ENCODE measurements at places on chromosomes 7 and 10.

GRCh38 chr10:25604591-25604990 lies 329.4 kb upstream of the MYO3A start:
- no peak for DNase-seq

DNA sequence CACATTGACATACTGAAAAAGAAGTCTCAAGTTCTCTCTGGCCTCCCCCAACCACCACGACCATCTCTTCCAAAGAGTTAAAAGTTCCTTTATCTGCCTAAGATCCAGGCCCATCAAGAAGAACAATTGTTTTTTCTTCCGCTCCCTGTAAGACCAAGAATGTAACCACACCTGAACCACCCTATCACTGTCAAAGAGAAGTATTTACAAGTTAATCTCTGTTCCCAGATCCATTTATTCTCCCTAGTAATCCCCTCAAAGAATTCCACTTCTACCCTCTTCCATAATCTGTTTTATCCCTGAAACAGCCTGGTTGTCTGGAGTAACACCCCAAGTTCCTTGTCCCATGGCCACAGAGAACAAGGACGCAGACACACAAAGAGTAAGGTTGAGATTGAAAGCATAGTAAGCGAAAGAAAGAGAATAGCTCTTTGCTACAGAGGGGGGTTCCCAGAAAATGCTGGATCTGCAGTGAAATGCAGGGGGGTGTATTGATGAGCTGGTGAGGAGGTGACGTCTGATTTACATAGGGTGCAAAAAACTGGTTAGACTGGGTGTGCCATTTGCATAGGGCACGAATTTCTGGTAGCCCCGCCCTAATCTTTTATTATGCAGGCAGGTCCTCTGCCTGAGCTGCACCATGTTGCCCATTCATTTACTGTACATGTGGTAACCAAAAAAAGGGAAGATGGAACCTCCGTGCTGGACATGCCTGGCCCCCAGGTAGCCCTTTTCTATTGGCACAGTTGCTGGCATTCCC lies 122.0 kb downstream of the SKIDA1 start:
- no peak for DNase-seq

DNA sequence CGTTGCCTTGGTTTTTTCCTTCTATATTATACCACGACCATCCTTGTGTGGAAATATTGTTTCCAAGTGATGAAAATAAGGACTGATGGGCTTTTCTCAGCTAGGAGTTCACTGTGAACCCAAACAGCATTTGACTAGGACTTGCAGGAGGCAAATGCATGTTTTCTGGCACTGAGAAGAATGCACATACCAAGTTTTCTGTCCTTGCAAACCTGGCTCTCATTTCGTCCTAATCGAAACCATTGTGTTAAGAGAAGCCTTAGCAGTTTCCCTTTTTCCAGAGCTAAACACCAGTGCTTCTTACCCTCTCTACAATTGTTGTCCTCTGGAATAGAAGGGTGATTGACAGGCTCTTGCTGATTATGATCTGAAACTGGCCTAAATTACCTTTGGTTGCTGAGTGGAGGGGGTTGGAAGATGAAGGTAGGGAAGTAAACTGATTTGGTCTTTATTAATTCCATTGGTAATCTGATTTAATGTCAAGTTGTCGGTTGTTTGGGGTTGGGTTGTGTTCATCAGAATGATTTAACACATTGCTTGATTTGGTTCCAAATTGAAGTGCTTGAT lies 33.1 kb upstream of the ELMO1 start:
- no peak for DNase-seq

DNA sequence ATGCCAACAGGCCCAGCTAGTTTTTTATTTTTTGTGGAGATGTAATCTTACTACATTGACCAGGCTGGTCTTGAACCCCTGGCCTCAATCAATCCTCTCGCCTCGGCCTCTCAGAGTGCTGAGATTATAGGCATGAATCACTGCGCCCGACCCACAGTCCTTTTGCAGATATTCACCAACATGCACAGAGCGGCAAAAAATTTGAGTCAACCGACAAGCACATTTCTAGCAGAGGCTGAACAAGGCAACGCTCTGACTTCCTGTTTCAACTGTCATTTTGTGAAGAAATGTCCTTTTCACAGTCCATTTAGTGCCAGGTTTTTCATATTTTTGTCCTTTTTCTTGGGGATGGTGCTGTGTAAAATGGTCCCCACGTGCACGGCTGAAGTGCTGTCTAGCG lies 71.1 kb upstream of the KAT6B start:
- DNase-seq, result no peak

- DNase-seq, result no peak
Measured at GRCh38 chr10:119853574-119853973, 19.1 kb downstream of the MCMBP start.

DNA sequence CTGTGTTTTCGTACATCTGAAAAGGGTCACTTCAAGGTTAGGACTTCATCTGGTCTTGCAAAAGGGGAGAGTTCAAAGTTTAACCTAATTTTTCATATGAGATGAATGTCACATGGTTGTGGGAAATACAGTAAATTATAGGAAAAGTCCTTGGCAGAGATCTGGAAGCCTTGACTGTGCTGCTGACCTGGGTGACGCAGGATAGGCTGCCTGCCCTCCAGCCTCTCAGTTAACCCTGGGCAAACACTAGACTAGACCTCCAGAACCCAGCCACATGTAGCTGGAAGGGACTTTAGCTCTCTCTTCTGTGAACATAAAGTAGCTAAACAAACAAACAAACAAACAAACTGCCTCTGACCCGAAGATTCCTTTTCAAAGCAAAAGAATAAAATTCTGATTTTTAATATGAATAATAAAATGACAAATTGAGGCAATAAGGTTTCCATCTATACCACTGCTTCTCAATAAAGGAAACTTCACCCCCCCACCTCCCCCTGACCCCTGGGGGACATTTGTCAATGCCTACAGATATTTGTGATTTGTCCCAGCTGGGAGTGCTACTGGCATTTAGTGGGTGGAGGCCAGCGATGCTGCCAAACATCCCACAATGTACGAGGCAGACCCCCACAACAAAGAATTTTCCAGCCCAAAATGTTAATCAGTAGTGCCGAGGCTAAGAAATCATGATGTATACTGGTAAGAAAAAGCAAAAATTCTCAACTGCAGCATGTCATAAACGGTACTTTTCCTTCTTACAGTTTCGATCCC lies 75.2 kb upstream of the PRR15 start:
- DNase-seq, result no peak

GRCh38 chr10:69446229-69446628 lies 5.0 kb upstream of the TSPAN15 start:
- DNase-seq, result no peak

Data from osteoblast (primary cell).